ENCODE measurements at places on chromosomes 2 and 18. TPM values are rescaled to one million over a fixed set of nuclear protein-coding genes. Genes with fewer than 3 reads are reported as not detected.

Gene NTSR2
- not detected for total RNA-seq

Gene MEP1B
- not detected for total RNA-seq

Gene MC2R
- not detected for total RNA-seq

Gene RTP5
- not detected for total RNA-seq

Gene EFHD1
- not detected for total RNA-seq
